ENCODE measurements at places on chromosomes 5 and 9. TPM values are rescaled to one million over a fixed set of nuclear protein-coding genes. Genes with fewer than 3 reads are reported as not detected.

The INSL4 gene
- 17.1 TPM for total RNA-seq

The REEP2 gene
- total RNA-seq = 6.2 TPM

The ORM2 gene
- total RNA-seq = not detected

The OTP gene
- total RNA-seq = 0.08 TPM

The NKD2 gene
- total RNA-seq = 23.2 TPM

The NADK2 gene
- total RNA-seq = 12.9 TPM

The NIM1K gene
- 0.26 TPM for total RNA-seq

The GAS1 gene
- total RNA-seq = 0.06 TPM

The VCAN gene
- 12.6 TPM for total RNA-seq

The AP3S1 gene
- total RNA-seq = 83.9 TPM

Measured in A549 treated with dexamethasone at 1 μM for 4 hours (cell line).